RWPE2 (cell line): ENCODE measurements at places on chromosomes 3 and 15.

DNA sequence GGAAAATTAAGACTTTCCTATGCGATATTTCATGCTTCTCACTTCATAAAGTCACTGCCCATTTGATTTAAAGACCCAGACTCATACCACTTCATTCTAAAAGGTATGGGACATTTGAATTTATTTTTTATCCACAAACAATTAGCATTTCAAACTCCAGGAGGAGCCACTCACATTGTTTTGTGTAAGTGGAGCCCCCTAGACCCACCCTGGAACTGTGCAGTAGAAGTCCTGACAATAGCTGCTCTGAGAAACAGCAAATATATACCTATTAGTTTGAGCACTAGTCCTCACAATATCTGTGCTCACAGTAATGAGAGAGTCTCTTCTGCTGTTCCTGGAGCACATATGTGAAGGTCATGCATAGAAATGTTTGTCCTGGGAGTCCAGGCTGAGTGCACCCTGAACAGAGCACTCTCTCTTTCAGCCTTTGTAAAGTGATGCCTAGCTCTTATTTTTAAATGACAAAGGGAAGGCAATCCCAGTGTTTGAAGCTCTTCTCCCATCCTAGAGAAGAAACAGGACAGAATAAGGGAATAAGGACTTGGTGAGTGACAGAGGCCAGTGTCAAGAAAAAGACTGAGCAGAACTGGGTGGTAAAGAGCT, 127.5 kb upstream of the STRIT1 start:
- DNase-seq: no peak

GRCh38 chr3:113663324-113663750, 33.1 kb downstream of the USF3 start:
- no peak for DNase-seq

DNA sequence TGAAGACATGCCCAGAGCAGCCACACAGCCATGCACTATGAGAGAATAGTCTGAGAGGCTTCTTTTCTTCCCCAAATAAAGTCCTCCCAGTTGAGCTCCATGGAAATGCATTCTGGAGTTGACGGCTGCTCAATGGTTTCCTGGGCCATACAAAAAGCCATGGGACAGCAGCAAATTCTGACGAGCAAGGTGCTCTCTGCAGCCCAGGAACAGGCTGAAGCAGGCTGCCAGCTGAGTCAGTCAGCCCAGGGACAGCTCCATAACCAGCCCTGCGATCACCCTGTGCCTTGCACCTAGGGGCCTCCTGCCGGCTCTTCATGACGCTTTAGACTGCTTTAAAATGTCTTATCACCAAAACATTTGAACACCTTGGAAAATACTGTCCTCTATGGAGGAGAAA, 256.3 kb upstream of the CHRNA7 start:
- no peak for DNase-seq

GRCh38 chr3:157279237-157279636, 119.3 kb upstream of the CCNL1 start:
- DNase-seq: no peak

DNA sequence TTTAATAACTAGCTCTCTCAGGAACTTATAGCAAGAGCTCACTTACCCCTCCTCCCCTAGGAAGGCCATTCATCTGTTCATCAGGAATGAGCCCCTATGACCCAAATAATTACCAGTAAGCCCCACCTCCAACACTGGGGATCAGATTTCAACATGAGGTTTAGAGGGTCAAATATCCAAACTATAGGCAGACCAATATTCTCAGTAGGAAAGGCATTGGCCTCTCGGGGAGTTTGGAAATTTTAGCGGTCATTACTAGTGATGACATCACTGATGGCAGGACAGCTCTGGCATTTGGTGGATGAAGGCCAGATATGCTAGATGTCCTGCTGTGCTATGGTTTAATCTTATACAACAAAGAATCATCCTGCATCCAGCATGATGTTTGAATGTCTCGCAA, 15.2 kb upstream of the CD47 start:
- DNase-seq: no peak

- DNase-seq: no peak
Measured at GRCh38 chr3:11291808-11292207, 19.6 kb downstream of the ATG7 start.
